ENCODE measurements at places on chromosomes 3 and 15.

- DNase-seq = no peak
Observed at GRCh38 chr15:69307939-69308338, 9.2 kb downstream of the PAQR5 start.

DNA sequence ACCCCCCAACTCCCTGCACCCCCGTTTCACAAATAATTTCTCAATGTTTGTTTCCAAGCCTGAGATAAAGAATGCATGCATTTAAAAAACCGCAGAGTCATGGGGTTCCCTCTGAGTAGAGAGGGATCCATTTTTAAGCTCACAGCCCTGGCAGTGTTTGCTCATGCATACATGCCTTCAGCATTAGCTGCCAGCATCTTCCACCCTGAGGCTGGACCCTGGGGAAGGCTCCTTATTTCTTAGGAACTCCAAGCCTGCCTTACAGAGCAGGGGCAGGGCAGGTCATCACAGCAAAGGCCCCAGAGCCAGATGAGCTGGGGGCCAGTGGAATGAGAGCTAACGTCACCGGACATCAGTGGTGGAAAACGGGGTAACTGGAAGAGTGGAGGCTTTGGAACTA, 31.3 kb downstream of the TLE3 start:
- no peak for DNase-seq

GRCh38 chr15:89781055-89781454, 4.9 kb downstream of the MESP2 start:
- DNase-seq = peak; percentile 44

- DNase-seq = no peak
Observed at GRCh38 chr15:84910928-84911623, 26.6 kb downstream of the SLC28A1 start.

- peak; percentile 6 for DNase-seq
Observed at GRCh38 chr3:141402476-141403171, 34.3 kb downstream of the ZBTB38 start.

GRCh38 chr3:130260918-130261317, 84.6 kb upstream of the COL6A5 start:
- no peak for DNase-seq

DNA sequence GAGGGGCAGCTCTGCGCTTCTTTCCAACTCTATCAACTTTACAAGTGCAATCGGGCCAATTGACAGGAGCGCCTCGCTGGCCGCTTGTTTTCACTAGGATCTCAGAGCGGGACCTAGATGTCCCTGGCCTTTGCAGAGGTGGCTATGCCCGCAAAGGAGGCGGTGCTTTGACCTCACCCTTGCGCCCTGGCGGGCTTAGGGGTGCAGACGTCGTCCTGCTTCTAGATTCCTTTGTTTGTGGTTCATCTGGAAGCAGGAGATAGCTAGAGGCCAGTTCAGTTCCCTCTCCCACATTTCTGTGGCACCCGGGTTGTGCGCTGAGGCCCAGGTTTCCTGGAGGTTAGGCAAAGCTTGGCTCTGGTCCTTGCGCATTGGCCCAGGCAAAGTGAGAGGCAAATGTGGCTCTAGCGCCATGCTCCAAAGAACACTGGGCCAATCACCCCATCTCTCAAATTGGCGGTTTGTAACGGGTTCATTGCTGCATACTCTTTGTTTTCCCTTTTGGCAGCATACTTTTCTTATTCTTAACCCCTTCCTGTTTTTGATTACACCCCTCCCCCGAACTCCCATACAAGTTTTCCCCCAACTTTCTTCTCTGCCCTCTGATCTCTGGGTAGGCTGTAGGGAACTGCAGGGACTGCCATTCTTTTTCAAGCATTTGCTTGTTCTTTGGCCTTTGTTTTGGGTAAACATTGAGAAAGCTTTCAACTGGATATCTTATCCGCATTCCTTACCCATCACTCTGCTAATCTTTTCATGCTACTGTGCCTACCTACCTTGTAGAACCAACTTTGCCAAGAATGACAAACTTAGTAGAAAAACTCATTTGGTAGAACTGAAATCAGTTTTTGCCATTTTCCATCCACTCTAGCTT, 1.4 kb downstream of the PPM1L start:
- DNase-seq = no peak

All from Kasumi-1 (cell line).